ENCODE measurements at places on chromosomes 6 and 20. TPM values are rescaled to one million over a fixed set of nuclear protein-coding genes. Genes with fewer than 3 reads are reported as not detected.

The TP53TG5 gene
- polyA plus RNA-seq, result 2.2 TPM

The TPBG gene
- polyA plus RNA-seq, result 42.4 TPM

The TAAR2 gene
- polyA plus RNA-seq, result not detected

The ZNF322 gene
- 40.9 TPM for polyA plus RNA-seq

The SRSF12 gene
- polyA plus RNA-seq, result 18.2 TPM

The FOXC1 gene
- 89.3 TPM for polyA plus RNA-seq

The SGK2 gene
- polyA plus RNA-seq, result 29.1 TPM
